ENCODE measurements at places on chromosomes 11 and 22.

- DNase-seq: peak; percentile 67
Observed at GRCh38 chr11:2885017-2885677, 428 bp downstream of the CDKN1C start.

- no peak for DNase-seq
Observed at GRCh38 chr11:97902828-97903227, 1117.9 kb upstream of the CNTN5 start.

DNA sequence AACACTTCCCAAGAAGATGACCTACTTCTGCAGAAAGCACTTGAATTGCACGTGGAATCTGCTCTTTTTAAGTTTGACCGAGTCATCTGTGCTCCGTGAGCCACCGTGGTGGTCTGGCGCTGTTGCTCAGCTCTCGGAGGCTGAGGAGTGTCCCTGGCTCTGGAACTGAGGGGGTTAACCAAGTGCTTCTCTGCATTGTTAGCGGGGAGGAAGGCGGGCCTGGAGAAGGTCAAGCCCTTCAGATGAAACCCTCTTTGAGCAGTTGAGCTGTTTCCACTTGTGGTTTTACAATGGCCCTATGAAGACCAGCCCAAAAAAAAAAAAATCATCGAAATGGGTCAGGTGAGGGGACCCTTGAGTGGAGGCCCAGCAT lies 286.4 kb downstream of the NTM start:
- DNase-seq: no peak

- no peak for DNase-seq
Observed at GRCh38 chr11:48025984-48026340, 45.6 kb downstream of the PTPRJ start.

GRCh38 chr22:26589367-26589844 lies 526 bp downstream of the TPST2 start:
- DNase-seq: no peak

DNA sequence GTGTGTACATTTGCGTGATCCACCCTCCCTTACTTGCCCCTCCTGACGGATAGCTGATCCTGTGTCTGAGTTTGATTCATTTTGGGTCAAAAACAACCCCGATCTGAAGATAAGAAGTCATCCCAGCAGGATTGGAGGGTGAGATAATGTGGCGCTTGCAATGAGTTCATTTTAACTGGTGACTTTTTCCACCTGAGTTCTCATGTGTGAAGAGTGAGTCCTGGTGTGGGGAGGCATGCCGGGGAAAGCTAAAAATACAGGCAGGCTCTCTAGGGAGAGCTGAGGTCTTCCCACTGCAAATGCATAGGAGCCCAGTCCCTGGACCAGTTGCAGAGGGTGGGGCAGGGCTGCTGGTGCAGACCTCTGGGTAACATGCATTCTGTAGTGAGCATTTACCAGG lies 35.7 kb upstream of the ELF5 start:
- no peak for DNase-seq

- no peak for DNase-seq
Observed at GRCh38 chr11:11534981-11535380, 86.8 kb downstream of the GALNT18 start.

GRCh38 chr11:100930185-100930778 lies 199.3 kb downstream of the PGR start:
- no peak for DNase-seq

- DNase-seq: no peak
Observed at GRCh38 chr11:68881320-68881719, 22.3 kb downstream of the MRPL21 start.

GRCh38 chr22:43567691-43568324 lies 156.0 kb downstream of the MPPED1 start:
- no peak for DNase-seq

DNA sequence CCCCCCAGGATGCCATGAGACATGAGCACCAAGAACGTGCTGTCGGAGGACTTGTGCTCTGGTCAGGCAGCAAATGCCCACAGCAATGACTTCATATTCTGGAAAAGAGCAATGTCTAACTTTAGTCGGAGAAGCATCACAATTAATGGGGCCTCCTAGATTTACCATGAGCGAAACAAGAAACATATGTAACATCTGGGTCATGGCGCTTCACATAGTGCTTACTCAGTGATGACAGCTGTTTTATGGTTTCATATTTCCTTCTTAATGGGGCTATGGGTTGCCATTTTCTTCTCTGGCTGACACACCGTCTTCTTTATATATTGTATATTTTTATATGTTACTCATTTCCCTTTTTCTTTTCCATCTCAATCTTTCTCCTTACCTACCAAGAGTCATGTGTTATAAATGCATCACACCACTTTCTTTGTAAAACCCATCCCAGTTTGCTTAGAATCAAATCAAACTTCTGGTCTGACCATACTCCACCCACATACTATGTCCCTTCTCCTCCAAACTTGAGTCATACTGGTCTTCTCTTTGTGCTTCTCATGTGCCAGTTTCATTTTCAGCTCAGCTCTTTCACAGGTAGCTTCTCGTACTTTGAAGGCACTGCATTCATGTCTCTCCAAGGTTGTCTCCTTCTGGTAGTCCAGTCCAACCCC lies 9.4 kb upstream of the CASP12 start:
- no peak for DNase-seq

- DNase-seq: no peak
Observed at GRCh38 chr11:103420593-103420992, 311.4 kb downstream of the DYNC2H1 start.

DNA sequence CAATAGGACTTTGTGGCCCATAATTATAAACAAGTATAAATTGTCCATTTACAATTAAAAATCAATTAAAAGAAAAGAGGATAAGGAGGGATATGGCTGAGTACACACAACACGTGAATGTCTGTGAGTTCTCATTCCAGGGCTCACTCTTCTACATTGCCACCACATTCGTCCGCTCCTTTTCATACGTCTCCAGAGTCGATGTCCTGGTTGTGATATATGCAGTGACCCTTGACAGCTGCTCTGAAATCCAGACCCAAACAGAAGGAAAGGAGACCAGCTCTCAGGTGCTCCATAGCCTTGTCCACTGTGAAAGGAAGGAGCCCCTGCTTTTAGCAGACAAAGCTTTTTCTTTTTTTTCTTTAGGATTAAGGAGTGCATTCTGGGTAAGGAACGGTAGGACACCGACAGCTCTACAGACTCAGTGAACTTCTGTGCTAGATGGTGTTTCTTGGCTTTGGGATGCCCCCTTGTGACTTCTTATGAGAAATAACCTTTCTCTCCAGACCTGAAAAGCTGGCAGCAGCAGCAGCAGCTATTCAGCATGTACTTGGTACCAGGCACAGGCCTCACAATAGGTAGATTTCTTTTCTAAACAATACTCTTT lies 19.7 kb upstream of the DNAJB13 start:
- DNase-seq: peak; percentile 50

DNA sequence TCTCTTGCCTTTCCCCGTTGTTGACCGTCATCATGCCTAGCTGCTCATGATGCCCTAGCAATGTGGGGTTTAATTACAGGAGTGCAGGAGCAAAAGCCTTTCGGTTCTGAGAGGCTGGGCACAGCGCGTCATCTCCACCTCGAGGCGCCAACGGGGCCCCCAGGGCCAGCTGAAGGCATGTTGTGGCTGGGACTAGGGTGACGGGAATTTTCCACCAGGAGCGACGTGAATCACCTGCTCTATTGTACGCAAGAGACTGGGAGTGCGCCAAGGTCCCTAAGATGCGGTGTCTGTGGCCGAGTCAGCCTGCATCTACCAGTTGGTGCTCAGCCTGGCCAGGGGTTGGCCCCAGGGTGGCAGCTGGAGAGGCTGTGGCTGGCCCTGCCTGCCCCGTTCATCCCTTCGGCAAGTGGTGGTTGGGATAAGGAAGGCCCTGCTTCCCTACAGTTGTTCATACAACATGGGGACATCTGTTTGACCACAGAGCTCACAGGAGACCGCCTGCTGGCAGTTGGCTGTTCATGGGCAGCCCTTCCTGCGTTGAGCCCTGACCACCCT lies 1175.6 kb downstream of the BRD1 start:
- no peak for DNase-seq

DNA sequence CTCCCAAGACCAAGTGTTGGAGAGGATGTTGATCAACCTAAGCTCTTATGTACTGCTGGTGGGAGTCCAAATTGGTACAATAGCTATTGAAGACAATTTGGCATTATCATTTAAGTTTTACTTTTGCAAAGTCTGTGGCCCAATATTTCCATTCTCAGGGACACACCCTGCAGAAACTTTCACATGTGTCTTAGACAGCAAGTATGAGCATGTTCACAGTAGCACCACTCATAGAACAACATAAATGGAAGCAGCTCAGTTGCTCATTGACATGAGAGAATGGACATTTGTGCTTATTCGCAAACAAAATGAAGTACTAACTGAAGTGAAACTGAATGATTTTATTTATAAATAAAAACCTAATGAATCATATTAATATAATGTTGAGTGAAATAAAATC lies 135.5 kb downstream of the NOX4 start:
- DNase-seq: no peak

GRCh38 chr11:7600205-7600775 lies 73.0 kb downstream of the CYB5R2 start:
- no peak for DNase-seq

GRCh38 chr11:65503949-65504673 lies 5.3 kb downstream of the MALAT1 start:
- DNase-seq: no peak

GRCh38 chr11:18012122-18012905 lies 533 bp downstream of the SERGEF start:
- no peak for DNase-seq

GRCh38 chr11:82003671-82004515 lies 729.8 kb downstream of the FAM181B start:
- DNase-seq: no peak

DNA sequence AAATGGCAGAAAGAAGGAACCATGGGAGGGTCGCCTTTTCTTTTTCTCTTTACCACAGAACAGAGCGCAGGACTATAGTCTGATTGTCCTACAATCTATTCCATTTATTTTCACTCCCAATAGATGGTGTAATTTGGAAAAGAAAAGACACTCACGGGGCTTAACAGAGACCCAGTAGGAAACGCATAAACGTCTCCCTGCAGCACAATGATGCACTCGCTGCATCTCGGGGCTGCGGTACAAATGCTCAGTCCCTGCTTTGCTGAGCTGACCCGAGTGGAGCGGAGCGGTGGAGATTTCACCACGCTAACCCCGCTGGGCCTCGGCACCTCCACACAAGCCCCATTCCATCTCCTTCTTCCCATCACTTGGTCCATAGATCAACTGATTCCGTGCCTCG lies 1.5 kb downstream of the FEZ1 start:
- DNase-seq: no peak

- DNase-seq: no peak
Observed at GRCh38 chr11:119483881-119484371, 61.0 kb upstream of the THY1 start.

Measured in hematopoietic multipotent progenitor cell (in vitro differentiated cells).